AG10803 (cell line): ENCODE measurements at places on chromosomes 13 and 19.

- peak; percentile 82 for DNase-seq
Observed at GRCh38 chr19:1243768-1244692, 2.5 kb downstream of the ATP5F1D start.

DNA sequence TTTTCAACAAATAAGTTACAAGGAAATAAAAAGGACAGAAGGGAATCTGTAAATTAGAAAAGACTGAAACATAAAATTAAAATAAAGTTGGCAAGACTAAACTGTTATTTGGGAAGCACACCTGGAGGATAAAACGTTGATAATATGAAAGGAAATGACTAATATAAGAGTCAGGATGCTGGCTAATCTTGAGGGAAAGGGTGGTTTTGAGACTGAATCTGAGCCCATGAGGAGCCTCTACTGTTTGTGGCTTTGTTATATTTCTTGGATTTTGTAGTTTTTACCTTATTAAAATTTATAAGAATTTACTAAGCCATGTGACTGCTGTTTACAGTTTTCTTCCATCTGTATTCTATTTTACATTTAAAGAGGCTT, 718.0 kb upstream of the SPRY2 start:
- DNase-seq: no peak

DNA sequence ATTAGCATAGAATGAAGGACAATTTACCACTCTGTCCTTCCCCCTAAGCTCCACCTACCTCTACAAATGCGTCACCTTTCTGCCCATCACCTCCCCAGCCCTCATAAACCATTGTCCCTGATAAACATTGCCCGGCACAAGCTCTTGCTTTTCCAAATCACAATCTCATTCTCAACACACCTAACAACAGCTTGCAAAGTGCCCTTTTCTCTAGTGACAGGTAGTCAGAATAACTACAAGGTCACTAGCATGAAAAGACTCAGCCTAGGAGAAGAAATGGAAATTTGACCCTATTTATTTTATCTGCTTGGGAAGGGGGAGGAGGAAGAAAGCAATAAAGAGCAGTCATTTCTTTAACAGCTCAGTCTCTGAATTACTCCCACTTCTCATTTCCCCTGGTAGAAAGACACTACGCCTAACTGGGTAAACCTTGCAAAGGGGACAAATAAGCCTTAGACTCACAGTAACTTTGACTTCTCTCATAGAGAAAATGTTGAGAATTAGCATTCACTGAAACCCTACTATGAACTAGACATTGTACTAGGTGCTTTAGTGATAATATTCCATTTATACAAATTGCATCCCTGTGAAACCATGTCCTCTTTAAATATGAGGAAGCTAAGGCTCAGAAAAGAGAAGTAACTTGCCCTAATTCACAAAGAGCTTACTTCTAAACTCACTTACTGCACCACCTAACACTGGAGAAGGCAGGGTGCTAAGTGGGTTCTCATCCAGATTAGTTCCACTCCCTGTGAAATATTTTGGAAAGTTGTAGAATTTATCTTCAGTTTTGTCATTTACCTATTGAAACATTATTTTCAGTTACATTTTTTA, 116.2 kb upstream of the FNDC3A start:
- DNase-seq: no peak

GRCh38 chr19:44702551-44703176, 3.7 kb downstream of the CEACAM16 start:
- DNase-seq: no peak

DNA sequence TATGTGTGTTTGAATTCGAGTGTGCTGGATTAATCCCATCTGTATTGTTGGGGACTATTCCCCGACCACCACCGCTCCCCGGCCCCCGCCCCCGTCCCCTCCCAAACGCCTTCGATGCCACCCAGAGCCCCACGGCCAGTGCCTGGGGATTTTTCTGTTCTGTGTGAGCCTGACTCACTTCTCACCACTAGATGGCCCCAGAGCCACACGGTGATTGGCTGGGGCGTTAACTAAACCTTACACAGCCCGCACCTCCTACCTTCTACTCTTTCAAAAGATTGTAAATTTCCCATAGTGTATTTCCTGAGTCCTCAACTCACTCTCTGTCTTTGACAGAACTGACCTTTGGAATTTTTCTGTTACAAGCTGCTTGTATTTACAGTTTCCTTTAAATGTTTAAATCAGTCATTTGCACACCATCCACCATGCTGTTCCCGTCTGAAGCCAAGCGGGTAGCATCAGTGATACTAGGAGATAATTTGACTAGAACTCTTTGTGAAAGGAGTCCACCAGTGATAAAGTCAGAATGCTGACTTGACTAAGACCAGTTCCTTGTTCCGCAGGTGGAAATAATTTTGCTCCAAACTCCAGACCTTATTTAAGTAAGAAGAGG, 61.4 kb downstream of the RFX2 start:
- peak; percentile 68 for DNase-seq

GRCh38 chr19:10013316-10013715, at the start of gene RDH8:
RDH8 (plus strand) TSS chr19:10013483; CDS start chr19:10013498, 15 bp downstream.
- no peak for DNase-seq

DNA sequence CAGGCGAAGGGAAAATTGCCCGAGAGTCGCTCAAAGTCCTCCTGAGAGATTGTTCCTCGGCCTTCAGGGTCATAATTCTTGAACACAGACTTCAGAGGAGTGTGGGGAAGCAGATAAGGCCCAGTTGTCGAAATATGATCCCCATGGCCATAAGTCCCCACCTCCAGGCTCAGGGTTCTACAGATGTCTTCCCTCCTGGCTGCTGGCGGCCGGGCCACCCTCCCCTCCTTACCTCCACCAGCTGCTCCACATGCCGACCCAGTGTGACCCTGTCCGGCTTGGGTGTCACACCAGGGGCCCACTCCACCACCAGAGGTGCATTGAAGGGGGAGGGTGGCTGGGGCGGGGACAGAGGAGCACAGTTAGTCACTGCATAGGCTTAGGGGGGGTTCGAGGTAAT, 10.1 kb downstream of the FAM98C start:
- DNase-seq: no peak

DNA sequence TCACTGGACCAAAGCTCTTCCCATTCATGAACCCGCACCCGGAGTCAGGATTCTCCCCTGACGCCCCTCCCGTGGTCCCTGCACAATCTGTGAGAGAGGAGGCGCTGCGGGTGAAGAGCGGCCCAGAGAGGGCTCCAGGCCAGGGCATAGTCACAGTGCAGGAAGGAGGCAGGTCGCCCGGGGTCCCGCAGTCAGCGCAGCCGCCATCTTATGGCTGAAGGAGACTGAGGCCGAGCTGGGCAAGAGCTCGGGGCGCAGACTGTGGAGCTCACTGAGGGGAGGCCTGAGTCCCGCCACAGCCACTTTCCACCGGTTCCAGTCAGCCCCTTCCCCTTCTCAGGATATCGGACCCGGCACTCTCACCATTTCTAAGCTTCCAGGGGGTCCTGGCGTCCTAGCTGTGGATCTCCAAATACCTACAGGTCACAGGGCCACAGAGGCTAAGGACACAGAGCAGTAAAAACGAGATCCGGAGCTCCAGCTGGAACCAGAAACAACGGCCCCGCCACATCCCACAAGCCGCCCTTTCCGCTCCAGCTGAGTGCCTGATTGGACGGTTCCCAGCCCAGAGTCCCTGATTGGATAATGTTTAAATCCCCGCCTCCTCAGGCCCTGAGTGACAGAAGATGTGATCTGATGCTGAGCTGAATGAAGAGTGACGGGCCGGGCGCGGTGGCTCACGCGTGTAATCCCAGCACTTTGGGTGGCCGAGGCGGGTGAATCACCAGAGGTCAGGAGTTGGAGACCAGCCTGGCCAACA, at the start of gene ZNF99:
TSS of gene ZNF99 (minus strand) at position 501 of the 760 bp plus-strand sequence. CDS start at position 366, 135 bp downstream.
- no peak for DNase-seq

GRCh38 chr13:93293710-93294109, 67.1 kb downstream of the GPC6 start:
- DNase-seq: no peak

GRCh38 chr19:15010501-15011300, 31.0 kb upstream of the SLC1A6 start:
- DNase-seq: no peak

DNA sequence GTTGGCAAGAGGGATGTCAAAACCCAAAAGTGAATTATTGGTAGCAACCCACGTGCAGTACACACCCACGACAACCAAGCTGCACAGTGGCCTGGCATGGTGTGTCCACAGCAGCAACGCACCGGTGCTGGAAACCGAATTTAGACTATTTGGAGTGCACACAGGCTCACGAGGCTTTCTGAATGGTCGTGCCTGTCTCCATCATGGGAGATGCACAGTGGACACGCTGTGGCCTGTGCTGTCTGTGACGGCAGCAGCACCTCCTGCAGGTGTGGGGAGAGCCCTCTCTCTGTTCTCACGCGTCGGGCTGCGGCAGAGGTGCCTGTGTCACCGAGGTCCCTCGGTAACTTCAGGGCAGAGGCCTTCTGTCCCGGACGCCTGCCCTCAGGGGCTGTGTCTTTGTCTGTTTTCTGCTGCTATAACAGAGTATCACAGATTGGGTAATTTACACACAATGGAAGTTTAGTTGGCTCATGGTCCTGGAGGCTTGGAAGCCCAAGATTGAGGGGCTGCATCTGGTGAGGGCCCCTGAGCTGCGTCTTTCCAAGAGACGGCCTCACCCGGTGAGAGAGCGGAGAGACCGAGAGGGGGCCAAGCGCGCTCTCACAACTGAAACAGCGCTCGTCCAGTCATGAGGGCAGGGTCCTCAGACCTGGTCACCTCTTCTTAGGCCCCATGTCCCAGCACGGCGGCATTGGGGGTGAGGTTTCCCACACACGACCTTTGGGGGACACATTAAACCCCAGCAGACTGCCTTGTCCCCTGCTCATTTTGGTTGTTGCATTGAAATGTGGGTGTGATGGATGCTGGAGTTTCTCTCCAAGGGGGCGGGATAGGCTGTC, 9.1 kb upstream of the MCF2L start:
- no peak for DNase-seq

GRCh38 chr13:24709186-24709913, 29.1 kb downstream of the ATP12A start:
- DNase-seq: no peak

GRCh38 chr13:113086991-113087922, 18.3 kb upstream of the F7 start:
- DNase-seq: no peak

DNA sequence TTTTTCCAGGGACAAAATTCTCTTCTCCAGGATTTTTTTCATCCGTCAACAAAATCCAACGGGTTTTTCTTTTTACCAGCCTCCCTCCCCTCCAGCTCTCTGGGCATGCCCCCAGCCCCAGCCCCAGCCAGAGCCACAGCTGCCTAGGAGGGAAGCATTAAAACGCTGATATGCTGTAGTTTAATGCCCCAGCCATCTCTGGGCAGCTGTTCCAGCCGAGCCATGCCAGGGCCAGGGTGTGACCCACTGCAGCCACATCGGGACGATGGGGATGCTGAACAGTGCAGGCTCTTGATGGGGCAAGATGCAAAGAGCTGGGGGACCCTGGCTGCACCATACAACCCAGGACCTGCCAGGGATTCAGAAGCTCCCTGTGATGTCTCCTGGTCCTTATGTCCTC, 32.1 kb downstream of the TSHZ3 start:
- DNase-seq: no peak
